AG08395 (cell line): ENCODE measurements at places on chromosomes 3 and 15.
A peak's percentile ranks its signal among the peaks of the same experiment; 100 is the strongest.

DNA sequence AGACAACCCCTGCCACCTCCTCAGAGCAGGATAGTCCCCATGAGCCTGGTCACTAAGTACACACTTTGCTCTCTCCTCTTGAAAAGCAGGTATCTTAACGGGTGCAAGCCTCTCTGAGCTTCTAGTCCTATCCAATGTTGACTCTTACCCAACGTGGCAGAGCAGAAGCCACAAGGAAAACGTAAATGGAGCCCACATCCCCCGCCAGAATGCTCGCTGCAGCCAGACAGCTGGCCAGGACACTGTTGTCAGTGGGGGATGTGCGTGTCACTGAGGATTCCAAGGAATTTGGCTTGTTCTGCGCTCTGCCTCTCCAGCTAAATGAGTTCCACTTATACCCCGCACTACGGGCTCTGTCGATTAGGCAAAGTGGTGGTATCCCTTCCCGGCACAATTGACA lies 67.8 kb upstream of the IGF1R start:
- DNase-seq = peak; percentile 31

- DNase-seq = no peak
Observed at GRCh38 chr15:43509660-43510199, 7.7 kb upstream of the MAP1A start.

DNA sequence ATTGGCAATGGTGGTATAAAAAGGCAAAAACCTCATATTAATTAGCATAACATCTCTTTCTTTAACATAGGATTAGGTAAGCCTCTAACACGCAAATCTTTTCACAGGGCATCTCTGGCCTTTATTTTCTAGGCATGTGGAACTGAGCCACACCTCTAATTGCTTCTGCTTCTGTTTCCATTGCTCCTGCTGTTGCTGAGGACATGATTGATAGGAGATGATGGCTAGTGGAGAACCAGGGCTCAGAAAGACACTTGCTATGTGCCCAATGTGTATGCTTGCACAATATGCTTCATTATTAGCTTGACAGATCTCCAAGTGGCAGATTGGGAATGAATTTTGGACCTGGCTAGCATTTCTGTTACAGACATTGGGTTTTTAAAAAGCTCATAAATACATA lies 114.5 kb downstream of the EPHA3 start:
- DNase-seq = no peak

GRCh38 chr3:101725890-101726275 lies 1.5 kb downstream of the CEP97 start:
- DNase-seq = no peak
